Esophagus (tissue), 2 donors: ENCODE measurements at places on chromosomes 4 and X. TPM values are rescaled to one million over a fixed set of nuclear protein-coding genes. Genes with fewer than 3 reads are reported as not detected.

Gene PLA2G12A
- polyA plus RNA-seq, result 24.8 TPM

Gene IDH3G
- polyA plus RNA-seq, result 51.9 TPM

Gene TMPRSS11F
- 4.3 TPM for polyA plus RNA-seq

Gene AFF2
- polyA plus RNA-seq, result 0.02 TPM

Gene ASB9
- polyA plus RNA-seq, result 0.88 TPM

Gene GPR173
- 0.22 TPM for polyA plus RNA-seq

Gene GAB3
- 0.56 TPM for polyA plus RNA-seq

Gene CDK16
- 47.5 TPM for polyA plus RNA-seq

Gene HDAC6
- 36.0 TPM for polyA plus RNA-seq

Gene PABPC5
- 0.19 TPM for polyA plus RNA-seq

Gene TSPAN7
- polyA plus RNA-seq, result 6.1 TPM

Gene TDO2
- polyA plus RNA-seq, result 0.14 TPM
